ENCODE measurements at places on chromosomes 3 and 15.

DNA sequence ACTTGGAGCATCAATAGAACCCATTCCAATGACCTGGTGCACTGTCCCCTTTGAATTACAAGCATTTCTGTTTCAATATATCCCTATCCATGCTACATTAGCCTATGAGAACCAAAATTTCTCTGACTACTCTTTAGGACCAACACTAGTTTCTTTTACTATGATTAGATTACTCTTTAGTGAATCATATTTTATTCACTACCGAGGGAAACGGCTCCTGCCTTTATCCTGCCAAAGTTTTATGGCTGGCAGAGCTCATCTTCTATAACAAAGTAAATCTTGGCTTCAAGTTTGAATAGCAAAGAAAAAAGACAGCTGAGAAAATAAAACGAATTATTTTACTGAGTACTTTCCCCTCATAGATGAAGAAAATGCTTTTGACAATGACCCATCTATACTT is 120.9 kb downstream of the SLC9A9 start:
- no peak for DNase-seq

GRCh38 chr3:101027286-101027685 is 34.1 kb upstream of the ABI3BP start:
- no peak for DNase-seq

GRCh38 chr3:170240671-170241070 is 18.4 kb downstream of the PRKCI start:
- DNase-seq = no peak

DNA sequence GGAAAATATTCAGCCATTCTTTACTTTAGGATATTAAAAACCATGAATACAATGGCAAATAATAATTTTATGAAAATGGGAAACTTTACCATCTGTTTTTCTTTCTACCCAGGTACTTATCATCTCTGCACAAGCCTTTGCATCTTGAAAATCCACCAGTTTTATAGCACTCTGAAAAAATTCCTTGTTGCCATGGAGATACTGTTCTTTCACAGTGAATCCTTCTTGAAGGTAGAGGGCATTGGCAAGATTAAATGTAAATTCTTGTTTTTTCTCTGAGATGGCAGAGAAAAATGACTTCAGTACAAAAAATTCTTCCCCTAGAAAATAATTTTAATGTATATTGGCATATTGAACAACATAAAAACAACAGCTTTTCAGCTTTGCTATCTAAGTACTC is 6.9 kb downstream of the SERPINI2 start:
- no peak for DNase-seq
